HT1080 (cell line): ENCODE measurements at places on chromosomes 6 and 20. TPM values are rescaled to one million over a fixed set of nuclear protein-coding genes. Genes with fewer than 3 reads are reported as not detected.

TFAP2C gene
- total RNA-seq, result 8.3 and 11.7 TPM in 2 replicates

PRSS35 gene
- 0.69 and 0.70 TPM in 2 replicates for total RNA-seq

OPN5 gene
- total RNA-seq, result not detected in 2 replicates

FAM229B gene
- 2.2 and 5.0 TPM in 2 replicates for total RNA-seq

NKAIN4 gene
- not detected in 2 replicates for total RNA-seq
